ENCODE measurements at places on chromosomes 11 and 22.

GRCh38 chr11:130139401-130139800 lies 20.2 kb upstream of the ST14 start:
- H3K4me3 ChIP-seq = no peak overlapping the region
- no peaks in the 10 kb centered on the region for H3K27me3 ChIP-seq
- no peaks in the 10 kb centered on the region for H3K4me1 ChIP-seq
- H3K36me3 ChIP-seq = peaks cover 5% of the 10 kb centered on the region

- H3K27ac ChIP-seq = no peak overlapping the region
- no peaks in the 10 kb centered on the region for H3K4me1 ChIP-seq
- no peaks in the 10 kb centered on the region for H3K27me3 ChIP-seq
- no peak for DNase-seq
Measured at GRCh38 chr22:49242480-49242879, 585.2 kb downstream of the BRD1 start.

GRCh38 chr11:37320921-37321320 lies 722.9 kb upstream of the RAG2 start:
- H3K36me3 ChIP-seq = no peaks in the 10 kb centered on the region
- H3K27ac ChIP-seq = no peak overlapping the region
- no peak overlapping the region for H3K4me3 ChIP-seq
- H3K4me1 ChIP-seq = no peaks in the 10 kb centered on the region
- no peak for DNase-seq

- H3K4me1 ChIP-seq = peaks cover 37% of the 10 kb centered on the region
- no peak overlapping the region for H3K4me3 ChIP-seq
- H3K36me3 ChIP-seq = no peaks in the 10 kb centered on the region
- DNase-seq = no peak
- no peak overlapping the region for H3K27ac ChIP-seq
Measured at GRCh38 chr11:47932544-47932943, 47.8 kb upstream of the PTPRJ start.

- no peaks in the 10 kb centered on the region for H3K36me3 ChIP-seq
- DNase-seq = peak; percentile 30
- peaks cover 1% of the 10 kb centered on the region for H3K4me1 ChIP-seq
- no peak overlapping the region for H3K27ac ChIP-seq
- H3K27me3 ChIP-seq = peaks cover 13% of the 10 kb centered on the region
Measured at GRCh38 chr11:79400717-79401330, 40.0 kb downstream of the TENM4 start.

DNA sequence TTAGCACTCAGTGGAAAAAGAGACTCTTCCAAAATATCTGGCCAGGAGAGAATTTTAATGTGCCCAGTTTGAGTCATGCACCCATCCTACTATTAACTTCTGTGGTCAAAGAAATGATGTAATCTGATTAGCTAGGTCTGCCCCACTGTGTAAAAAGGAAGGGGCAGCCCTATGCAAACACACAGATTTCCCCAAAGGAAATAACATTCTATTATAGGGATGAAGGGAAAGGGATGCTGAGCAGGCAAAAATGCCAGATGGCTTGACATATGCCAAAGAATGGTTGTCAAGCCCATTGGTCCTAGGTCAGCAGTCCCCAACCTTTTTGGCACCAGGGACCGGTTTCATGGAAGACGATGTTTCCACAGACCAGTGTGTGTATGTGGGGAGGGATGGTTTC lies 43.3 kb upstream of the PAK1 start:
- no peak for DNase-seq
- H3K4me3 ChIP-seq = no peak overlapping the region
- no peak overlapping the region for H3K27ac ChIP-seq
- no peaks in the 10 kb centered on the region for H3K4me1 ChIP-seq
- no peaks in the 10 kb centered on the region for H3K36me3 ChIP-seq

GRCh38 chr11:46553814-46554212 lies 40.0 kb downstream of the AMBRA1 start:
- no peak for DNase-seq
- no peaks in the 10 kb centered on the region for H3K36me3 ChIP-seq
- H3K27ac ChIP-seq = peak overlapping the region; percentile 8
- H3K27me3 ChIP-seq = no peaks in the 10 kb centered on the region
- H3K4me1 ChIP-seq = peaks cover 4% of the 10 kb centered on the region
- H3K4me3 ChIP-seq = no peak overlapping the region

- DNase-seq = no peak
- no peaks in the 10 kb centered on the region for H3K27me3 ChIP-seq
- H3K4me1 ChIP-seq = no peaks in the 10 kb centered on the region
- H3K27ac ChIP-seq = no peak overlapping the region
- H3K4me3 ChIP-seq = no peak overlapping the region
Measured at GRCh38 chr11:127790592-127790991, 790.0 kb upstream of the KIRREL3 start.

DNA sequence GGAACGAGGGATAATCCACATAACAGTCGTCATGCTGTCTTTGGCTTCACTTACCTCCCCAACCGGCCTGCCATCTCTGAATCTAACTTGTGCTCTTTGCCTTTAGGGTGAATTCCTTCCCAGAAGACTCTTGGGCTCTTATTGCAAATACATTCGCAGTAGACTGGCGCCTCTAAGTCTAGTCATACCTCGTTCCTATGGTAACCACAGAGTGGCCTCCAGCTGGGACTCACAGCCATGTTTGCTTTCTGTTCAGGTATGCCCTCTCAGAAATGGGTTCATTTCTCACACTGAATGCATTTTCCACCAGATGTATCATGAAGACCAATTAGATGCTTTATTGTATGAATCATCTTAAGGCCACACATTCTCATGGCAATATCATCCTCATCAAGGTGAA lies 112.7 kb downstream of the FAR1 start:
- H3K4me3 ChIP-seq = no peak overlapping the region
- H3K27ac ChIP-seq = no peak overlapping the region
- H3K4me1 ChIP-seq = no peaks in the 10 kb centered on the region
- no peaks in the 10 kb centered on the region for H3K36me3 ChIP-seq
- no peak for DNase-seq

GRCh38 chr11:72189455-72190250 lies 2.3 kb upstream of the FOLR1 start:
- H3K27ac ChIP-seq = no peak overlapping the region
- no peaks in the 10 kb centered on the region for H3K4me1 ChIP-seq
- no peaks in the 10 kb centered on the region for H3K36me3 ChIP-seq
- H3K4me3 ChIP-seq = no peak overlapping the region
- no peaks in the 10 kb centered on the region for H3K27me3 ChIP-seq

GRCh38 chr11:109320595-109320994 lies 101.4 kb upstream of the C11orf87 start:
- DNase-seq = no peak
- H3K27me3 ChIP-seq = no peaks in the 10 kb centered on the region
- no peak overlapping the region for H3K27ac ChIP-seq
- H3K4me1 ChIP-seq = no peaks in the 10 kb centered on the region
- H3K4me3 ChIP-seq = no peak overlapping the region

DNA sequence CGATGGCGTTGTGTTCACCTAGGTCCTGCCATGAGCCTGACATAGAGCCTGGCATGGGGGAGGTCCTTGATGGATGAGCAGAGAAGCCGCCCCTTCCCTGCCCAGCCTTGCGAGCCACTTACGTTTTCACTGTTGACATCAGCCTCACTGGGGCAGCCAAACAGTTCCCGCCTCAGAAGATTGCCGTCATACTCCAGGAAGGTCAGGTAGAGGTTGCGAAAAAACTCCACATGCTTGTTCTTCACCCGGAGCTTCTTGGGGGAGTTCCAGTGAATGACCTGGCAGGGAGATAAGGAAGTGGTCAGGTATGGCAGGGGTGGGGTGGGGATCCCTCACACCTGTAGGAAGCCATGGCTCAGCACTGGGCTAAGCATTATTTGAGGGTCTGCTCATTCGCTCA lies 279.3 kb upstream of the SYN3 start:
- H3K27me3 ChIP-seq = no peaks in the 10 kb centered on the region
- H3K4me3 ChIP-seq = no peak overlapping the region
- no peak overlapping the region for H3K27ac ChIP-seq
- no peaks in the 10 kb centered on the region for H3K36me3 ChIP-seq
- peaks cover under 1% of the 10 kb centered on the region for H3K4me1 ChIP-seq
- no peak for DNase-seq

GRCh38 chr22:29742326-29742725 lies 22.5 kb downstream of the CABP7 start:
- no peaks in the 10 kb centered on the region for H3K27me3 ChIP-seq
- peaks cover 34% of the 10 kb centered on the region for H3K36me3 ChIP-seq
- no peak for DNase-seq
- no peak overlapping the region for H3K27ac ChIP-seq
- no peaks in the 10 kb centered on the region for H3K4me1 ChIP-seq

GRCh38 chr11:102513869-102514268 lies 16.7 kb downstream of the MMP7 start:
- H3K36me3 ChIP-seq = no peaks in the 10 kb centered on the region
- H3K4me3 ChIP-seq = no peak overlapping the region
- no peak overlapping the region for H3K27ac ChIP-seq
- H3K4me1 ChIP-seq = no peaks in the 10 kb centered on the region
- no peaks in the 10 kb centered on the region for H3K27me3 ChIP-seq

GRCh38 chr11:120432056-120433018 lies 79.2 kb upstream of the GRIK4 start:
- DNase-seq = no peak
- no peaks in the 10 kb centered on the region for H3K36me3 ChIP-seq
- no peaks in the 10 kb centered on the region for H3K27me3 ChIP-seq
- H3K4me3 ChIP-seq = no peak overlapping the region

GRCh38 chr11:2276280-2277007 lies 6.1 kb upstream of the ASCL2 start:
- no peaks in the 10 kb centered on the region for H3K27me3 ChIP-seq
- H3K27ac ChIP-seq = no peak overlapping the region
- H3K36me3 ChIP-seq = no peaks in the 10 kb centered on the region
- H3K4me1 ChIP-seq = no peaks in the 10 kb centered on the region
- no peak overlapping the region for H3K4me3 ChIP-seq

- no peak overlapping the region for H3K27ac ChIP-seq
- H3K4me1 ChIP-seq = no peaks in the 10 kb centered on the region
- H3K36me3 ChIP-seq = no peaks in the 10 kb centered on the region
- DNase-seq = no peak
Measured at GRCh38 chr11:109507836-109508561, 86.0 kb downstream of the C11orf87 start.

- H3K4me1 ChIP-seq = peaks cover 46% of the 10 kb centered on the region
- no peak overlapping the region for H3K4me3 ChIP-seq
- no peak for DNase-seq
- H3K27me3 ChIP-seq = no peaks in the 10 kb centered on the region
Measured at GRCh38 chr22:31626427-31627150, 35.4 kb downstream of the PISD start.

DNA sequence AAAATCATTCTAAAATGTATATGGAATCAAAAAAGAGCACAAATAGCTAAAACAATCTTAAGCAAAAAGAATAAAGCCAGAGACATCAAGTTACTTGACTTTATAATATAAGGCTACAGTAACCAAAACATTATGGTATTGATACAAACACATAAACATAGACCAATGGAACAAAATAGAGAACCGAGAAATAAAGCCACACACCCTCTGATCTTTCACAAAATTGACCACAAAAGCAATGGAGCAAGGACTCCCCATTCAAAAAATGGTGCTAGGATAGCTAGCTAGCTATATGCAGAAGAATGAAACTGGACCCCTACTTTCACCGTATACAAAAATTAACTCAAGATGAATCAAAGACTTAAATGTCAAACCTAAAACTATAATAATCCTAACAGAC lies 43.2 kb downstream of the GLYATL2 start:
- no peaks in the 10 kb centered on the region for H3K4me1 ChIP-seq
- H3K4me3 ChIP-seq = no peak overlapping the region
- H3K27me3 ChIP-seq = no peaks in the 10 kb centered on the region

DNA sequence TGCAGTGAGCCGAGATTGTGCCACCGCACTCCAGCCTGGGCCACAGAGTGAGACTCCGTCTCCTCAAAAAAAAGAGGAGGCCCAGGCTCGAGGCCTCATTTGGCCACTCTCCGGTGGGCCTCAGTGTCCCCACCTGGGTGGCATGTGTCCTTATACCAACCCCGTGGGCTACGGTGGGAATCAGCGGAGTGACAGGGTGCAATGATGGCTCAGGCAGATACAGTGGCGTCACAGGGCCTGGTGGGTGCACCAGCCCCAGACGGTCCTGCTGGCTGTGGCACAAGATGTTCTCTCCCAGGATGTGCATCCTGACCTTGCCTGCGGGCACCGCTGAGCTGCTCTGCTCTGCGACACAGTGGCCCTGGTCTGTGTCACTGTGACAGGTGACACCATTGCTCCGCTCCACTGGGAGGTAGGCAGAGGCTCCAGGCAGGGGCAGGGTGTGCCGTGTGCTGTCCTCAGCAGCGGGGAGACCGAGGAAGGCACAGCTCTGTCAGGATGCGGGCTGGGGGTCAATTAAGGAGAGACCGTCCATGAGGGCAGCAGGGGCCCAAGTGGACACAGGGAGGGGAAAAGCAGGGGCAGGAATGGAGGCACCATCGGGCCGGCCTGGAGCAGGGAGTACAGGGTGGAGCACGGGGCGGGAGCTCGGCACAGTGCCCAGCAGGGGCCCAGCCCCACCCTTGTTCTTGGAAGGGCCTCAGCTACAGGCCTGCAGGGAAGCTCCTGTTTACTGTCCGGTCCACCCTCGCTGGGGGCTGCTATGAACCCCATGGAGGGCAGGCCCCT lies 21.7 kb upstream of the TH start:
- no peaks in the 10 kb centered on the region for H3K27me3 ChIP-seq
- H3K36me3 ChIP-seq = no peaks in the 10 kb centered on the region
- H3K4me3 ChIP-seq = no peak overlapping the region

DNA sequence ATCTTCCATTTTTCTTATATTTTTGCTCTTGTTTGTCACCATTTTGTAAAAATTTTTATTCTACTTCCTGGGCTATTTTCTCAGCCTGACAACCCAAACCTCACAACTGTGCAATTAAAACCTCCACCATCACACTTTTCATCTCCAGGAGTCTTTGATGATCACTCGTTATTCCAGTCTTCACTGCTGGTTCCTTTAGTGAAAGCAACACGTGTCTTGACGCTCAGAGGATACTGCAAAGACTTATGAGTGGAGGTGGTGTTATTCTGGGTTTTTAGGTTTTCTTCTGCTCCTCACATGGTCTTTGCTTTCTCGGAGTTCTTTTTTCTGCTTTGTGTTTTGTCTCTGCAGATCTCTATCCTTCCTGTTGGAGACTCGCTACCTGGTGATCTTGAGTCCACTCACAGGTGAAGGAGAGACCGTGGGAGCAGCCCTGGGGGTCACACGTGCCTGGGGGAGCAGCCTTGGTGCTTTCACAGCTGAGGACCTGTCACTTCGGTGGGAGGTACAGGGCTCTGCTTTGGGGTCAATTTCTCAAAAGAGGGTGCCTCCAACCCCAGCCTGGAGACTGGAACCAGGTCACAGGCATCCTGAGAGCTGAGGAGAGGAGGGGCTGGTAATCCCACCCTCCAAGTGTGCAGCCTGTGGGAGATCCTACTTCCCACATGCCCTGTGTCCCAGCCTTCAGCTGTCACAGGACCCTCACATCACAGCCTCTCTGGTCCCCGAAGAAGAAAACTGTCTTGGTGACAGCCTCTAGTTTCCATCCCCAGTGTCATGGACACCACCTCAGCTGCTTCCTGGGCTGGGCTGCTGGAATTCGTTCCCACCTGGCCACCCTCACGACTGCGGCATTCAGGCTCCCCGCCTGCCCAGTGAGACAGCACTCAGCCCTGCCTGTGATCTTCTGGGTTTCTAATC lies 11.0 kb downstream of the SULT4A1 start:
- no peak overlapping the region for H3K4me3 ChIP-seq
- H3K27me3 ChIP-seq = no peaks in the 10 kb centered on the region
- H3K36me3 ChIP-seq = no peaks in the 10 kb centered on the region
- H3K4me1 ChIP-seq = no peaks in the 10 kb centered on the region

Data from B cell (primary cell).